ENCODE measurements at places on chromosomes 1 and 21. TPM values are rescaled to one million over a fixed set of nuclear protein-coding genes. Genes with fewer than 3 reads are reported as not detected.
A peak's percentile ranks its signal among the peaks of the same experiment; 100 is the strongest.

DNA sequence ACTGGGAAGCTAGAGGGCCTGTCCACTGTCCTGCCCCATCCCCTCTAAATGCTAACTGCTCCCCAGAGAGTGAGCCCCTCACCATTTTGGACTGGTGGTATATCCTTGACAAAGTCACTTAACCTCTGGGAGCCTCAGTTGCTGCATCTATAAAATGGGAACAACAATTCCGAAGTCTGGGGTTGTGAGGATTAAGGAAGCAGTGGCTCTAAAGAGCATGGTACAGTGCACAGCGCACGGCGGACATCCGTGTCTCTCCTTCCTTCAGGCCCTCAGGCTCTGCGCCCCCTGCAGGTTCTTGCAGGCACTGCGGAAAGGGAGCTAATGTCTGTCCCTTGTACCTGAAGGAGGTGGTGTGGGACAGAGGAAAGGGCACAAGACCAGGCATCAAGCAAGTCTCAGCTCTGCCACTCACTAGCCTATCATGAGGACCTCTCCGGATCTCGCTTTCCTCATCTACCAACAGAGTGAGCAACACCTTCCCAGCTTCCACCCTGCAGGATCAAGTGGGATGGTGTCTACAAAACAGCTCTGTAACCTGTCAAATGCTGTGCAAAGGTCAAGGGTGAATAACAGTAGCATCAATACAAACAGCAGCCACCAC, 20.1 kb downstream of the ECE1 start:
- DNase-seq: peak; percentile 76

DNA sequence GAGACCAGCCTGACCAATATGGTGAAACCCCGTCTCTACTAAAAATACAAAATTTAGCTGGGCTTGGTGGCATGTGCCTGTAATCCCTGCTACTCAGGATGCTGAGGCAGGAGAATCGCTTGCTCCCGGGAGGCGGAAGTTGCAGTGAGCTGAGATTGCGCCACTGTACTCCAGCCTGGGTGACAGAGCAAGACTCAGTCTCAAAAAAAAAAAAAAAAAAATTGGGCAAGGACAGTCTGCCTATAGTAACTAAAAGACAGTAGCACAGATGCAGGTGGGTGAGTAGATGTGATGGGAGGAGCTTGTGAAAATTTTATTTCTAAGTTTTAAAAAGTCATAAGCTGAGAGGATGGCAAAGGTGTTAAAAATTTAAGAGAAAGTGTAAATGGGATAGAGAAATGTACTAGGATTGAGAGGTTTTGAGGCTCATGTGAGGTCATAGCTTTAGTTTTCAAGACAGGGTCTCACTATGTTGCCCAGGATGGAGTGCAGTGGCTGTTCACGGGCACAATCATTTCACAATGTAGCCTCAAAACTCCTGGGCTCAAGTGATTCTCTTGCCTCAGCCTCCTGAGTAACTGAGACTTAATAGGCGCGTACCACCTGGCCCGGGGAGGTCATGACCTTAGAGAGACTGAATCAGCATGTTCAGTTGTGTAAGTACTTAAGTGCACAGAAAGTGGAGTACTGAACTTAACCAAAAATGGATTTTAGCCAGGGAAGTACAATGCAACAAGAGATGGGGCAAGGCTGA, 33.7 kb downstream of the PTP4A2 start:
- DNase-seq: no peak

DNA sequence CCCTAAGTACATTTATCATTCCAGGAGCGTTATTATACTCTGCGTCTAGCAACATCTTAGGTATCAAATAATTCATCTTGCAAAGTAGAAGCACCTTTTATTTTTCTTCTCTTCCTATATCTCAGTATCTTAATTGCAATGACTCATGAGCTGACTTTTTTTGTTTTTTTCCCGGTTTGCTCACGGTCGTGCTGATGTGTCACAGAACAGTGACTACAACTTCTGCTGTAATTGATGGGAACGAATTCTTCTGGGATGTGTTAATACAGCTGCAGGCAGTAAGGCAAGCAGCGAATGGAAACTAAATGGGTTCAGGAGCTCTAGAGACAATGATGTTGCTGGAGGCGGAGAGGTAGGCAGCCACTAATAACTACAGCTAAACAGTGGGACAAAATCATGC, 89.8 kb upstream of the TMPRSS15 start:
- DNase-seq: no peak

- no peak for DNase-seq
Observed at GRCh38 chr21:35607406-35607805, 452.9 kb downstream of the SETD4 start.

DNA sequence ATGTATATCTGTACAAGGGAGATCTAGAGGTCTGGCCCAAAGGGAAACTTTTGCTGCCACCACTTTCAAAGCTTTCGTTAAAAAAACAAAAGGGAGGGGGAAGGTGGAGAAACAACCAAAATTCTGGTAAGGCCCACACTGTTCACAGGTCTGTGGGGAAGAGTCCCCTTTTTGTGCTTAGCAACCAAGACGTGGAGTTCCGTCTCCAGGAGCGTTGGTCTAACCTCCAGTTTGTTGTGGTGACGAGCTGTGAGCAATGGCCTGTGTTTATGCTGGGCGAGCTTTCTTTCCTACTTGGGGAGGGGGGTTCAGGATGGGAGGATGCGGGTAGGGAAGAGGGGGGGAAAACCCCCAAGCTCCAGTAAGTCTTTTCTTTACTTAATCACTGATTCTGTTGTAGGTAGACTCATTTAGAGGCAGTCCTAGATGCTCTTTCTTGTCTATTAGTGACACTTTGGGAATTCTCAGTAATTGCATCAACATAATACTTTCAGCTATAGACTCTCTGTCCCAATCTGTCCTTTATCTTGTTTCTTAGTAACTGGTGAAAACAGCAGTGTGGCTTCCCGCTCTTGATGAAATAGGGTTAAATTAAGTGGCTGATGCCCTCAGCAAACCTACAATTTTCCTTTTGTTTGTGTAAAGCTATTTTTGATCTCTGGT, 1.5 kb downstream of the HIPK1 start:
- peak; percentile 79 for DNase-seq

- DNase-seq: no peak
Observed at GRCh38 chr1:234920136-234920842, 208.3 kb downstream of the TOMM20 start.

DNA sequence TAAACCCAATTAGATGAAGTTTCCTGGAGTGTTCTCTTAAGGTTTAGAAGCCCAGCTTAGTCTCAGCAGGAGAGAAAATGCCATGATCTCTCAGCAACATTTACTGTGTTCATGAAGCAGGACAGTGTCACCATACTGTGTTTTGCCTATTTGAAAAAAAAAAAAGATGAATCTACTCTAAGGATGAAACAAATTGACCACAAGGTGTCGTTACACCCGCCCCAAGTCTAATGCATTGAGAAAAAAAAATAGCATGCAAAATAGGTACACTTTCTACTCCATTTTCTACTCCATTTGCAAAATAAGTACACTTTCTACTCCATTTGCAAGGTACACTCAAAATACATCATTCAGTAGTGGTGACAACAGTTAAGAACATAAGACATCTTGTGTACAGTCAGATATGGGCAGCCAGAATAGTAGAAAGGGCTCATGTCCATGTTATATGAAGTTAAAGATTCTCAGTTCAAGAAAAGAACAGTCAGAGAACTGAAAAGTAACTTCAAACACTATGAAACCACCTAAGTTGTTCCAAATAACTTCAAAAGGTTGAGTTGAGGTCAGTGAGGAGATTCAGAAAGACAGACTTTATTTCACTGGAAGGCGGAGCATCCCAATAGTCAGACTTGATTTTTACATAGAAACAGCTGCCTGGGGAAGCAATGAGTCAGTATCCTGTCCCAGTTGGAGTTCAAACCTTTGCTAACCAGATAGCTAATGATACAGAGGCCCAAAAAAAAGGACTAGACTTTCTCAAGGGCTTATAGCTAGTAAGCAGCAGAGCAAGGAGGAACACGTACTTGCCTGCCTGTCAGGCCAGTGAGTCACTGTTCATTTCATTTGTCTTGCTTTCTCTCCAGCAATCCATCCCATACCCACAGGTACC, 13.3 kb downstream of the PLPPR5 start:
- peak; percentile 57 for DNase-seq

DNA sequence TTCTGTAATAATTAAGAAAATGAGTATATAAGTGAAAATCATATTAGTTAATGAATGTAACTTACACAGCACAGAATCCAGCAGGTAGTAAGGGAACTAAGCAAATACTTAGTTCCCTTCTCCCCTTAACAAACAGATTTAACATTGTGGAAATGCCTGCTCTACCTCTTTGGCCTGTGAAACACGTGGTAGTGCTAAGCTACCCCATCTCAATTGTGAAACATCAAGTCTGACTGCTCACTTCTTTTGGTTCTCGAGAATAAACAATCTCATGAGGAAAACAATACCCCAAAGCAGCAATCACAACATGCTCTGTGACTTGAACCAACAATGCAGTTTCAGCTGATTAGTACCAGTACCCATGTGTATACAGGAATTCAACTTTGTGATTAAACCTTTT, 4.7 kb downstream of the MYSM1 start:
- DNase-seq: no peak

GRCh38 chr1:236638945-236639344, 34.6 kb upstream of the HEATR1 start:
- no peak for DNase-seq

DNA sequence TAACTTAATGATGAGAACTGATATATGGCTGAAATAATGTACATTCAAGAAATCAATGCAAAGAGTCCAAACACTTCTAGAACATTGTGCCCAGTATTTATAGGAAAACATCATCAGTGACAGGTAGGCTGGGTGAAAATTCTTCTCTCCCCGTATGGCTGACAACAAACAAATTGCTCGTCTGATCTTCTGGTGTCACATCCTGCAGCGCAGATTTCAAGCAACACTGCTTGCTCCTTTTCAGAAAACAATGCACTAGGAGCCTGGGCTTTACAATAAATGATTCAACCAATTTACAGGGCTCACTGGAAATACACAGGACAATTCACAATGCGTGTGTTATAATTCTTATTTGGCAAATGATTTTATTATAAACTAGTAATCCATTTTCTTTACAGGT, 185.3 kb downstream of the RERE start:
- no peak for DNase-seq

- DNase-seq: no peak
Observed at GRCh38 chr1:211521102-211521815, 29.3 kb upstream of the RD3 start.

DNA sequence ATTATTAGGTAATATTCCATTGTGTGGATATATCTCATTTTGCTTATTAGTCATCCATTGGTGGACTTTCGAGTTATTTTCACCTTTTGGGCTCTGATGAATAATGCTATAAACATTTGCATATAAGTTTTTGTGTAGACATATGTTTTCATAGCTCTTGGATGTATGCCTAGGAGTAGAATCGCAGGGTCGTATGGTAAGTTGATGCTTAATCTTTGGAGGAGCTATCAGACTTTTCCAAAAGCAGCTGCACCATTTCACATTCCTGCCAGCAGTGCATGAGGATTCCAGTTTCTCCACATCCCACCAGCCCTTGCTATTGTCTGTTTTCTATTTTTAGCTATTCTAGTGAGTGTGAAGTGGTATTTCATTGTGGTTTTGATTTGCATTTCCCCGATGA, 120.3 kb upstream of the TMEM51 start:
- DNase-seq: no peak

GRCh38 chr1:6953907-6954364, 168.7 kb downstream of the CAMTA1 start:
- DNase-seq: no peak

DNA sequence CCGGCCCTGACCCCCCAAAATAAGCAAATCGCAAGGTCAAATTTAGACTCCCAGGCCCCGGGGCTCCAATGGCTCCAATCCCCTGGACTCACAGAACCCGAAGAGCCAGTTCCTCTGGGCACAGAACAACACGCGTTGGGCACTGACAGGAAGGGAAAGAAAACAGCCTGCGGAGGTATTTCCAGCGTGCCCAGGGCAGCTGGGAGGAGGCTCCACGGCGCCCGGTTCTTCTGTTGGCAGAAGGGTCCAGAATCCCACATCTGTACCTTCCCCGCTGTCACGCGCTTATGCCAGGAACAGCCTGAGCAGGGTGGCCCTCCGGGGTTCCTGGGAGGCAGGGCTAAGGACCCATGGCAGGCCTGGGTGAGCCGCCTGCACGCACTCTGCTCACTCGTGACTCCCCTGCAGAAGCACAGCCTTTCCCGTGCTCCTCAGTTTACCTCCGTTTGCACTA, 85.5 kb downstream of the RIPK4 start:
- DNase-seq: peak; percentile 58

GRCh38 chr1:164703960-164704411, 145.0 kb downstream of the PBX1 start:
- no peak for DNase-seq

DNA sequence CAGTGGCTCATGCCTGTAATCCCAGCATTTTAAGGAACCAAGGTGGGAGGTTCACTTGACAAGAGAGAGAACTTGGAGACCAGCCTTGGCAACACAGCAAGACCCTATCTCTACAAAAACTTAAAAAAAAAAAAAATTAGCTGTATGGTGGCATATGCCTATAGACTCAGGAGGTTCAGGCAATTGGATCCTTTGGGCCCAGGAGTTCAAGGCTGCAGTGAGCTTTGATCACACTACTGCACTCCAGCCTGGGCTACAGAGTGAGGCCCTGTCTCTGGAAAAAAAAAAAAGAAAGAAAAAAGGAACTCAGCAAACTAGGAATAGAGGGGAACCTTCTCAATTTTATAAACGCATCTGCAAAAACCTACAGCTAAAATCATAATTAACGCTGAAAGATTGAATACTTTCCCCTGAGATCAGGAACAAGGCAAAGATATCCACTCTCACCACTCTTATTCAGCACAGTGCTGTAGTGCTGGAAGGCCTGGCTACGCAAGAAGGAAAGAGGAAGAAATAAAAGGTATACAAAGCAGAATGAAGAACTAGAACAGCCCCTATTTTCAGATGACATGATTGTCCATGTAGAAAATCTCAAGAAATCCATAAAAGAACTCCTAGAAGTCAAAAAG, 21.6 kb downstream of the HSF2BP start:
- DNase-seq: no peak

DNA sequence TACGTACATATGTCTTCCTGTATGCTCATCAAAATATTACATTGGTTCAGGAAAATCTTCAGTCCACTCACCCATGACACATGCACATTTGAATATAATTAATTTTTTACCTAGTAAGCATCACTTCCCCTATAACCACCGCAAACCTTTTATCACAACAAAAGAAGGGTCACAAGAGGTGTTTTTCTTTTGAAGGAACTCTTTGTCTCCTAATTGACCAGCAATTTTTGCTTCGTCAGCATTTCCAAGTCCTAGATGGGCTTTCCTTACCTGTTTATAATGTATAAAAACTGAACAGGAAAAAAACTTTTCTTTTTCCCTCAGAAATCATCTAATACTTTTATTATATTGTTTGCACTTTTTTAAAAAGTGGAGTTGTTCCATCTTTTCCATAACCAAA, 631.3 kb downstream of the PLA2G4A start:
- no peak for DNase-seq

DNA sequence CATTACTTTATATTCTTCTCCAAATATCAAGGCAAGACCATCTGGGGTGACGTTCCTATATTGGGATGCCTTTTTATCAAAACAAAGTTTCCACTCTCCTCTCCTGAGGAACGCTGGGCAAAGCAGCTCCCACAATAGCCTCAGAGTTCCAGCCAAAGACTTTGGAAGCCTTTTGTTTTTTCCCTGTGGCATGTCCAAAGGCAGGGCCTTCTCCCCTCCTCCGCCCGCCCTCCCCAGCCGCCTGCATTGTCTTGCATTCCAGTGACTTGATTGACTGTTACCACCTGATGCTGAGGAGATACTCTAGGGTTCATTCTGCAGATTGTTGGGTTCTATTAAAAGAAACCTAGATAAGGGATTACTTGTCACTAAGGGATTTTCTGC, 43.5 kb downstream of the PROX1 start:
- no peak for DNase-seq

SEC16B gene
- 1.5 TPM for total RNA-seq

C4BPA gene
- 1.1 TPM for total RNA-seq

SYCP1 gene
- total RNA-seq: not detected

CYYR1 gene
- total RNA-seq: not detected
